ENCODE measurements at places on chromosomes 6 and 20. TPM values are rescaled to one million over a fixed set of nuclear protein-coding genes. Genes with fewer than 3 reads are reported as not detected.

The NAPB gene
- 4.6 TPM for total RNA-seq

The WFDC5 gene
- not detected for total RNA-seq

The ECHDC1 gene
- total RNA-seq, result 42.5 TPM

The PNPLA1 gene
- 0.19 TPM for total RNA-seq

The MAP7 gene
- 29.5 TPM for total RNA-seq

The RIMS4 gene
- total RNA-seq, result 0.40 TPM

The ELOVL4 gene
- total RNA-seq, result 1.6 TPM

The LAMA4 gene
- 85.8 TPM for total RNA-seq

The FAM83C gene
- not detected for total RNA-seq

- DNase-seq, result no peak
Measured at GRCh38 chr20:5074232-5074674, 45.5 kb downstream of the PCNA start.

DNA sequence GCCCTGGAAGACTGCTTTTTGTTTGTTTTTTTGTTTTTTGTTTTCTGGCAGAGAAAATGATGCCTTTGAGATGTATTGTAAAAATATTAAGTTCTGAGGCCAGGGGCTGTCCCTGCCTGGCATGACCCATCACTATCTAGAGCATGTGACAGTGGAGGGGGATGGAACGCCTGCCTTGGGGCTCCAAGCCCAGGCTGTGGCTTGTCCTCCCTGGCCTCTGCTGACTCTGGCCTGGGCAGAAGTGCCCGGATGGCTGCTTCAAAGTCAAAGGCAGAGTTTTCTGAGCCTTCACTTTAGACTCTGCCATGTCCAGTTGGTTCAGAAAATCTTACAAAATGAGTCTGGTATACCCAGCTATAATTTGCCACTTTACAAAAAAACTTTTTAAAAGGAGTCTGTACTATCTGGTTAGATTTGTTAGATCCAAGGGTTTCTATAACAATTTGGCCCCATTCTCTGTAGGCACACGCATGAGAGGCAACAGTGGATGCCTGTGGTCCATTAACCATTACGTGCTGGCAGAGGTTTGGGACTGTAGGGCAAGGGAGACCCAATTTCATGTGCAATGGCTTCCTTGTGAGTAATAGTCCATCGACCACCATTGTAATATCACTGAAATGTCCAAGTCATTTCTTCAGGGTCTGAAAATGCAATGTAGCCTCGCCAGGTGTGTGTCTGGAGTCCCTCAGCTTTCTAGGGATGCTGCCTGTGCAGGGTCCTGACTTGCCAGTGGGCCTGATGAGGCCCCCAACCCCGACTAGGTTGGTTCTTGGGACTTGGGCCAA, 8.3 kb downstream of the PPP1R3G start:
- no peak for DNase-seq

- DNase-seq, result no peak
Measured at GRCh38 chr6:163725008-163725941, 310.8 kb downstream of the QKI start.

- no peak for DNase-seq
Measured at GRCh38 chr6:64439274-64439673, 803.7 kb downstream of the PHF3 start.

DNA sequence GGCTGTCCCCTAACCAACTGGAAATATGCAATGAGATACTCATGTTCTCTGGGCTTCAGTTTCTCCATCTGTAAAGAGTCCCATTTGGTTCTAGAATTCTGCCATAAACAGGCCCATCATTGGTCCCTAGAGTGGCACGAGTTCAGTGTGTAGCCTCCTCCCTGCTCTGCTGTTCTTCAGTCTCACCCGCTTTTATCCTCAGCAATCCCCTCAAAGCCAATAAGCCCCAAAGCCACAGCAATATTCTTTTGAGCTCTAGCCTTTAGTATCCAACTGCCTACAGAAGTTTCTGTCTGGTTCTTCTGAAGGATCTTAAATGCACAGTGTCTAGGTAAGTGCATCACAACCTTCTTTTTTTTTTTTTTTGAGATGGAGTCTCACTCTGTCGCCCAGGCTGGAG, 9.8 kb upstream of the MRPS18A start:
- DNase-seq, result no peak

- DNase-seq, result no peak
Measured at GRCh38 chr6:26627843-26628242, 31.1 kb downstream of the ABT1 start.

DNA sequence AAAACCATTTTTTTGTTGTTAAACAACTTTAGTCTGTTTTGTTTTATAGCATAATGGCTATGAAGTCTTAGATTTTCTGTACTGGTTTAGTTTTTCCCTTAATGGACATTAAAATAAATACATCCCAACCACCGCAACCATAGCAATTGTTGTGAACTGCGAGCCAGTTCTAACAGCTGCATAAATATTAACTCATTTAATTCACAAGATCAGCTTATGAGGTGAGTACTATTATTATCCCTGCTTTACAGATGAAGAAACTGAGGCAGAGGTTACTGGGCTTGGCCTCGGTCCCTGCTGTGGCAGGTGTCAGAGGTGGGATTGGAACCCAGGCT, 23.1 kb downstream of the MOCS3 start:
- no peak for DNase-seq

GRCh38 chr6:17490724-17491123, 97.3 kb downstream of the CAP2 start:
- no peak for DNase-seq

DNA sequence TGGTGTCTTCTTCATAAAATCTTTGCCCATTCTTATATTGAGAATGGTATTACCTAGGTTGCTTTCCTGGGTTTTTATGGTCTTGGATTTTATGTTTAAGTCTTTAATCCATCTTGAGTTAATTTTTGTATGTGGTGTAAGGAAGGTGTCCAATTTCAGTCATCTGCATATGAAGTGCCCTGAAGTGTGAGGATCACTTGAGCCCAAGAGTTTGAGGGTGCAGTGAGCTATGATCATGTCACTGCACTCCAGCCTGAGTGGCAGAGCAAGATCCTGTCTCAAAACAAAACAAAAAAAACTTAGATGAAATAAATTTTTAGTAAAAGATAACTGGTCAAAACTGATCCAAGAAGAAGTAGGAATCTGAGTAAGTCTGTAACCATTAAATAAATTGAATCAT, 215.4 kb downstream of the TBC1D7 start:
- DNase-seq, result no peak

DNA sequence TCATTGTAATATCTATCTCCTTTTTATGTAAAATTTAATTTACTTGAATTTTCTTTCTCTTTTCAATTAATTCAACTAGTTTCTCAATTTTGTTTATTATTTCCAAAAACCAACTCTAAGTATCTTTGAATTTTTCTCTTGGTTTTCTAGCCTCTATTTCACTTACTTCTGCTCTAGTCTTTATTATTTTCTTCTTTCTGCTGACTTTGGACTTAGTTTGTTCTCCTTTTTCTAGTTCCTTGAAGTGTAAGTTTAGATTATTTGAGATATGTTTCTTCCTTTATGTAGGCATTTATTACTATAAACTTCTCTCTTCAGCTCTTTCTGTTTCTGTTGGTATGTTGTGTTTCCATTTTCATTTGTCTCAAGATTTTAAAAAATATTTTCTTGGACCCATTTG, 70.8 kb downstream of the TNFAIP3 start:
- DNase-seq, result no peak

GRCh38 chr6:43311666-43312065, 3.0 kb upstream of the CRIP3 start:
- no peak for DNase-seq

DNA sequence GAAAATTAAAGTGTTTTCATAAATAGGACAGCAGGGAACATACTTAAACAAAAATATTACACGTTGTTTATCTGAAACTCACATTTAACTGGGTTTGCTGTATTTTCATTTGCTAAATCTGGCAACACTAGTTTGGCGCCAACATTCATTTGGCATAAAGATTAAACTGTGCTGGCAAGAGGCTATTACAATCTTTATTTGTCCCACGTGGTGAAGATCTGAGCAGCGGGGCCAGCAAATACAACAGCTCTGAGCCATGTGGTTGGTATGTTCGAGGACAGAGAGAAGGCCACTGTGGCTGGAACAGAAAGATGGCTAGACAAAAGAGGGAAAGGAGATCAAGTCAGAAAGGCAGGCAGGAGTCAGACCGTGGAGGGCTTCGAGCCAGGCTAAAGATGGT, 234.2 kb downstream of the ZNF217 start:
- no peak for DNase-seq

GRCh38 chr6:32984622-32985389, 16.4 kb downstream of the BRD2 start:
- peak; percentile 97 for DNase-seq

DNA sequence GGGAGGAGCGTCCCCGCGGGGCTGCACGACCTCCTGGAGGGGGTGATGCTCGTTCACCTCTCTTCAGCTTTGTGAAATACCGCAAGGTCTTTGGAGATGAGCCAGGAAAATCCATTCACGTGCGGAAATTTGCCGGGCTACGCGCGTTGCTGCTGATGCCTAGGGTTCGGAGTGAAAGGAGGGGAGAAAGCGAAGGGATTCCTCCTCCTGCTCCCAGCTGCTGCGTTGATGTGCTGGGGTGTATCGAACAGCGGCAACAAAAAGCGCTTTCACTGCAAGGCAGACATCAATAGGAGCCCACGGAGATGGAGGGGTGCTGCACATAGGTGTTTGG, 391 bp upstream of the B3GAT2 start:
- no peak for DNase-seq
